ENCODE measurements at places on chromosomes 11 and 22.

- no peak for DNase-seq
Observed at GRCh38 chr11:24509114-24509513, 12.3 kb downstream of the LUZP2 start.

DNA sequence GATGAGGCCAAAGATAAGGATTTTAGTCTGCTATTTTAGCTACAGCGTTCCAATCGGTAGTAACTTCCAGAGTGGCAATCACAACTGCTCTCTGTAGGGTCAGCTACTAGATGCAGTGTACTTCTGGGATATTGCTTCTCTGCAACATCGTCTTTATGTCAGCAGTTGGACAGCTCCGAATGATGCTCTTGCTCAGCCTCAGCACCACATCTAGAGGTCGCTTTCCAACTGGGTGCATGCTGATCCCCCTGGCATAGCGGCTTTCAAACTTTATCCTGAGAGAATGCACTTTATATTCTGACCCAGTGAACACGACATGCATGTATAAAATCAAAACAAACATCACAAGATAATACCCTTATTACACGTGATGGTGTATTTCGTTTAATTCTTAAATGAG lies 219.6 kb downstream of the C11orf87 start:
- DNase-seq = no peak

DNA sequence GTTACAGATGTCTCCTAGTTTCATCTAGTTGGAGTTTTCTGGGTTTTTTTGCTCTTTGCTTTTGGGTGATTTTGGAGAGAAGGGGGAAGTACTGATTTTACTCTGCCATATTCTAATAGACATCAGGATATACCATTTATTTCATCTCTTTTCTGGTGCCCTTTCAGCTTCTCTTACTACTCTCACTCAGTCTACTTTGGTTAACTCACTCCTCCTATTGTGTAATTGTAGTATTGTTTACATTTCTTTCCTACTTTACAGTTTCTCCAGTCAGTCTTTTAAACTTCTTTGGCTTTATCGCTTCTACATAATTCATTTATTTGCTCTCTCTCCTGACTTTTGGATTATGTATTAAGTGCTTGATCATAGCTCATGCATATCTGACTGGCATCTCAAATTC lies 6.5 kb downstream of the ANKRD42 start:
- no peak for DNase-seq

DNA sequence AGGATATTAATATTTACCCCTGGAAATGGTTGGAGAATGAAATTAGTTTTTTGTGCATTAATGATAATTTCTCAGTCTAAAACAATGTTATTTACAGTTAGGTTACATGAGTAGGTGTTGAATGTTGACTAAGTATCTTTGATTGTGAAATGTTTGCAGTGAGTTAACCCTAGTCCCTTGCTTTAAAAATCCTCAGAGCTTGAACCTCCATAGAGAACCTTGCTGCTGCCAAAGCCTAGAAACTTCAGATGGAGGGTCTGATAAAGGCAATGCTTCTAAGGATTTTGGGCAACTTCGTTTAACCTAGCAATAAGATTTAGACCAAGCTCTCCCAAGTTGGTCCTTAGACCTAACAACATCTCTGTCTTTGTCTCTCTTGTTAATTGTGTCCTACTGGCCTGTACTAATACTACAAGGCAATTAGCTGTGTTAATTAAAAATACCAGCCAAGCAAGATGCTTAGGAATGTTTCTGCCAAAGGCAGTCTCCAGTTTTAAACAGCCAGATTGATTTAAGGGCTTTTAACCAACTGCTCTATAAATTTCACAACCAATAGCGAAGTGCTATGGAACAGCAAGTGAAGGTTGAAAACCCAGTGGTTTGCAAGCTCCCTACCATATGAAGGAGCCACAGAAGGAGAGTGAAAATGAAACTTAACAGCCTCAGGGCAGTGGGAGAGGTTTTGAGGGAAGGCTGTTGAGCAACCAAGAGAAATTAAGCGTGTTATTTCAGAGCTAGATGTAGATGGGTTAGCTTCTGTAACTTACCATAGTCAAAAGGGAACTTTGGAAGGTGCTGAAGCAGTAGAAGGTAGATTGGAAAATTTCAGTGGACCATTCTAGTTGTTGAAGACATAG lies 295.9 kb upstream of the ANO5 start:
- no peak for DNase-seq

DNA sequence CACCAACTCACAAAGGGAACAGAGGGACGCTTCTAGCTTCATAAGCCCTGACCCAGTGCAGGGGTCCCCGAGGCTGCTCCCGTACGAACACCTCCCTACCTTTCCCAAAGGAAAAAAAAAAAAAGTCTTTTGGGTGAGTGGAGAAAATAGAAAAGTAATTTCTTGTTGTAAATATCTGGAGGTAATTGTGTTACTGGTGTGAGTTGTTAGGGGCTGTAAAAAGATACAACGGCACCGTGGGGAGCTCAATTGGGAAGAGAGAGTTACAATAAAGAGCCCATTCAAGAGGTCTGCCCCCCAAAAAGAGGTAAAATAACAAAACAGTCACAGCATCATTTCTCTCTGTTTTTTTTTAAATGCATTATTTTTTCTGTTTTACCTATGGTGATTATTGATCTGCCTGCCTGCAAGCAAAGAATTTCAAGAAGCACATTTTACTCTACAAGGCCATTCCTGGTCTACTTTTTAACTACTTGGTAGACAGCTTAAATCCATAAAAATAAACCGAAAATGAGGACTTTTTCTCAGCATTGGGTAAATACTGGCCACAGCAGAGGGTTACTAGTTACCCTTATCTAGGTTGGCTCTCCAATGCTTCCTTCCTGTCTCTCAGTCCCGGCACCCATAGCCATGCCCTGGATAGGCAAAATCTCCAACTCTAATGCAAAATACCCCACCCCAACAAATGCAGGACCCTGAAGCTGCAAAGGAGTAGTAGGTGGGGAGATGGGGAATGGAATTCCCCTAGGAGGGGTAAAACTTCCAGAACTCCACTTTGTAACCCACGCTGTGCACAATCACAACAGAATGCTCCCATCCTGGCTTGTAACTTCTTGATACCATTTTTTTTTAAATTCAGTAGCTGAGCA lies 3.1 kb downstream of the PAX6 start:
- DNase-seq = no peak

DNA sequence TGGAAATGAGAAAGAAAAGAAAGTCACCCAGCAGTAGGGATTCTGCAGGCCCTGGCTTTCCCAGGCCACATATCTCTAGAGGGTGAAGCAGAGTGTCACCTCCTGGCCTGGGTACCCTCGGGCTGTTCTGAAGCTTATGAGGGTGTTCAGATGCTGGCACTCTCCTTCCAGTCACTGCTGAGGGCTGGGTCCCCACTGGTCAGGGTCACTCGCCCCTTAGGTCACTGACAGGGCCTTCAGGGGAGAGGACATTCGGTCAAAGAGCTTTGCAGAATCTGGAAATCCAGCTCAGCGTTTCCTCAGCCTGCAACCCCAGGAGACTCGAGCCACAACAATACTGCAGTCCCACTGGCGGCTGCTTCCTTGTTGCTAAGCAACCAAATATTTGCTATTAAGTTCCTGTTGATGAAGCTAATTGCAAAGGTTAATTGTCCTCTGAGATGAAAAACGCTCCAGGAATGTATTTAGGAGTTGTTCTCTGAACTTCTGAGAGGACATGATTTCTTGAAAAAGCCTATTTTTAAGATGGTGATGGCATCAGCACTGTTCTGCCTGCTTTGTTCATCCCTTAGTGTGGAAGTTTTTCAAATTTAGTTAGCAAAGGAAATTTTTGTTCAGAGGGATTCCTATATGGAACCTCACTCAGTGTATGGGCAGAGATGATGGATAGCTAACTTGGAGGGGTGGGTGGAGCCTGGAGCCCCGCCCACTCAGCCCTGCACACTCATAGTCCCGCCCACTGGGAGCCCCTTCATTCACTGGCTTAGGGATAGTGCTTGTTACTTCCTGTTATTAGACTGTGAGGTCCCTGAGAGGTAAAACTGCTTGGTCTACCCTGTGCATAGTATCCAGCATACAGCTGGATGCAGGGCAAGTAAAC lies 109.2 kb downstream of the CSNK2A3 start:
- peak; percentile 76 for DNase-seq

- DNase-seq = no peak
Observed at GRCh38 chr11:109526931-109527330, 104.9 kb downstream of the C11orf87 start.
